ENCODE measurements at places on chromosomes 12 and 14. TPM values are rescaled to one million over a fixed set of nuclear protein-coding genes. Genes with fewer than 3 reads are reported as not detected.

DNA sequence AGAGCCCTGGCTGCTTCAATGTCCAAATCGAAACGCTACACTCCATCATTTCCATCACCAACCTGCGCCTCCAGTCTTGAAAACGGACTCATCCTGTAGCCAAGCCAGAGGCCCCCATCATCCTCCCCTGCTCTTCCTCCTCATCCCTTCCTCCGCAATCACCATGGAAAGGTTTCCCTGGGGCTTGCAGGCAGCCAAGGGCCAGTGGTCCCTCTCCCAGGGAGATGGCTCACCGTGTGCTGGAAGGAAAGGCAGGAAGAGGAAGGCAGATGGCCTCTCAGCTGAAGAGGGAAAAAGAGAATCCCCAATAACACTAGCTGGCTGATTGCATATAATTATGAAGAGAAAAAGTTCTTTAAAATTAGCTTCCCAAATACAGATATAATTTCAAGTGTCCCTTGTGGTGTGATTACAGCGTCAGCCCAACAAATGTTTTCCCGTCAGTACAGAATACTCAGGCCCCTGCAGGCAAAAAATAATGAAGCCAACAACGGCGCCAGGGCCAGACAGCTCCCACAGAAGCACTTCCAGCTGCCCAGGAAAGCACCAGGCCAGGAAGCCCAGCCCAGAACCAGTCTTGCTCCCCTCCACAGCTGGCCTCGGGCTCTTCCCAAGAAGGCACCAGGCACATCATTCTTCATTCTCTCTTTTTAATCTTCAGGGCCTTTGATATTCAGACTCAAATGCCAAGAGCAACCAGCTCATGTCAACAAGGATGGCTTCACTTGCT lies 24.7 kb downstream of the ITPK1 start:
- DNase-seq, result peak; percentile 46

The PSMA6 gene
- total RNA-seq, result 147 TPM

DNA sequence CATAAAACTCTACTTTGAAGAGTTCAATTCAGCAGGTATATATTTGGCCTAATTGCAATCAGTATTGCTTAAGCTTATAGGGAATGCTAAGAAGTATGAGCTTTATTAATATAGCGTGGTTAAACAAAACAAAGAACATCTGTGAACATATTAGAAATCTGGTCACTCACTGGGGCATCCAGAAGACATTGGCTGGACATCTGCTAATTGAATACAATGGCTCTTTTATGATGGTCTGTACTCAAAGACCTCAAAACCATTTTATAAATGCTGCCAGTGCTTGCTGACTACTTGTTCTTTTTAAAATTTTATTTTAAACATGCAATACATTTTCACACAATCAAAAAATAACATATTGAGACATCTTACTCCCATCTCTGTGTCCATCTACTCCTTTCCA lies 173.0 kb downstream of the STXBP6 start:
- no peak for DNase-seq

The ASB2 gene
- 4.3 TPM for total RNA-seq

The KRT82 gene
- total RNA-seq, result not detected

The C1S gene
- total RNA-seq, result 190 TPM

DNA sequence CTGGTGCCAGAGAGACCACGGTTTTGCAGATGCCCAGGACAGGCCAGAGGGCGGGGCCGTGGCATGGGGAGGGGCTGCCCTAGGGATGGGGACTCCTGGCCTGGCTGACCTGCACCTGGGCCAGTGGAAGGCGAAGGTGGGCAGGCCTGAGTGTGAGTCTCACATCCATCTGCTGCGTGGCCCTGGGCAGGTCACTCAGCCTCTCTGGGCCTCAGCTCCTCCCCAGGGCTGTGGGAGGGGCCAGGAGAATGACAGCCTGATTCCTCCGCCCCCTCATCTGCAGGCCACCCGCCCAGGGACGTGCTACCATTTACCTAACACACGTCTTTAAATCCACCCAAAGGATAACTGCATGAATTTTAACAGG lies 90.9 kb downstream of the GALNT9 start:
- DNase-seq, result no peak

DNA sequence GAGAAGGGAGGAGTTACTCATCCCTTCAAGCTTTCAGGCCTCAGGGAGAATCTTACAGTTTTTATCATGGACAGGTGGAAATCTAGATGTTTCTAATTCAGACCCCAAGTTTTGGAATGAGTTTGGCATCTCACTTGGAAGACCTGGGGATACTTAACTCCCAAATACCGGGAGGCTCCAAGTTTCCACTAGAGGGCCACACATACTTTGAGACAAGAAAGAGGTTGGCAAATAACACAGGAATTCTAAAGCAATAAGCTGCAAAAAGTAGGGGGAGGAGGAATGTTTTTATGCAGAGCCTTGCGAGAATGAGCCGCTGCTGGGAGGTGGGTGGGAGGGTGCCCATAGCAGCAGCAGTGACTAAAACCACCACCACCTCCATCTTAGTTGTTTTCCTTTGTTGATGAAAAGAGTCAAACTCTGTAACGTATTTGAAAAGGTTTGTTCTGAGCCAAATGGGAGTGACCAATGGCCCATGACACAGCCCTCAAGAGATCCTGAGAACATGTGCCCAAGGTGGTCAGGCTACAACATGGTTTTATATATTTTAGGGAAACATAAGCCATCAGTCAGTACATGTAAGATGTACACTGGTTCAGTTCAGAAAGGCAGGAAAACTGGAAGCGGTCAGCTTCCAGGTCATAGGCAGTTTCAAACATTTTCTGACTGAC lies 34.2 kb upstream of the RNASE1 start:
- peak; percentile 57 for DNase-seq

The TSFM gene
- 30.0 TPM for total RNA-seq

The GPX2 gene
- not detected for total RNA-seq

- no peak for DNase-seq
These were observed 146.4 kb upstream of the ATXN7L3B start for GRCh38 chr12:74391283-74391682.

The ZBTB42 gene
- 8.4 TPM for total RNA-seq

The PNP gene
- total RNA-seq, result 21.8 TPM

DNA sequence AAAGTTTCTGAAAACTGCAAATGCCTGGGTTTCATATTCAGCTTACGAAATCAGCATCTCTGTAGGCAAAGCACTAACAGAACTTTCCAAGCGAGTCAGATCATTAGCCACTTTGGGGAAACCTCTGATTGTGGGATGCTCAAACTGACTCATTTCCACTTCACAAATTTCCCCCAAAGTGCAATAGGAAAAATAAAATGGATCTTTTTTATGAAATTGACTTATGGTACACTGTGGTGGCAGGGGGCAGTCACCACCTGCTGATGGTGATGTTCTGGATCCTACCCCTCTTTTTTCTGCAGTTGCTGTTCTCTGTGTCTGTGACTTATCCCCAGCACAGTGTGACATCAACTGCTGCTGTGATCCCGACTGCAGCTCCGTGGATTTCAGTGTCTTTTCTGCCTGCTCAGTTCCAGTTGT lies 5.6 kb downstream of the TCTN1 start:
- DNase-seq, result no peak
